ENCODE measurements at places on chromosomes 6 and 20.

DNA sequence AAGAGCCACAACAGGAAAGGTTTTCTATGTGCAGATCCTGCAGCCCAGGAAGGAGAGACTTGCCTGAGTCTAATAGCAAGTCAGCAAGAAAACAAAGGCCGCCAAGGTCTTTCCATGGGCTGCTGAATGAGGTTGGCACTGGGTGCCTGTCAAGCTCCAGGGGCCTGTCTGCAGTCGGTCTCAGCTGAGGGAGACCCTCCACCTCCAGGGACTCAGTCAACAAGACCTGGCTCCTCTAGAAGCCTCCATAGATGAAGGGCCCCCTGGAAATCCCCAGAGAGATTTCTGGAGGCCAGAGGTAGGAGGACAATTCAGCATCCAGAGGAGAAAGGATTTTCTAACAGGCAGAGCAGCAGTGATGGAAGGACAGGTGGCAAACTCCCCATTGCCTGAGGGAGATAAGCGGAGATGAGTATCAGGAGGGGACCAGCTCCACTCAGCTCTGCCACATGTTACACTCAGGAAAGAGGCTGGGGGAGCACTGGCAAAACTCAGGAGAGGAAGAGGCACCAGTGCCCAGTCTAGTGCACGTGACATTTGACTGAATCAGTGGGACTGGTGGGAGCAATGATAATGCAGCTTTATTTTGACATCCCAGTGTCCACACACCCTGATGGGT lies 33.5 kb upstream of the FKBP1A start:
- no peak for DNase-seq

DNA sequence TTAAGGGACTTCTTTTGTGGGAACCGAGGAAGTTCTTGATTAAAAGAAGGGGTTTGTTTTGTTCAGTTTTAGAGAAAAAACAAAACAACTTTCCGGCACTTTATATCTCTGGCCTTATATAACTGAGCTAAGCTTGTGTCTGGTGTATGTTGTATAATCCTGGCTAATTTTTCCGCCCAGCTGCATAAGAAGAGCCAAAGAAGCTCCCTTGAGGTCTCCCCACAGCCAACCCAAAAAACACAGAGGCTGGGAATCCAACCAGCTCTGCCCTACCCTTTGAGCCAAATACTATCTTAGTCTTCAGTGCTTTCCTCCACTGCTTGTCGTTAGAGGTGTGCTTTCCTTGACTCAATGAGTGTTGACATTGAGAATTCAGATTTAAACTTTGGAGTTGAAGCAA lies 45.5 kb upstream of the RNF146 start:
- no peak for DNase-seq

- no peak for DNase-seq
Measured at GRCh38 chr6:79089552-79090404, 11.7 kb upstream of the PHIP start.

DNA sequence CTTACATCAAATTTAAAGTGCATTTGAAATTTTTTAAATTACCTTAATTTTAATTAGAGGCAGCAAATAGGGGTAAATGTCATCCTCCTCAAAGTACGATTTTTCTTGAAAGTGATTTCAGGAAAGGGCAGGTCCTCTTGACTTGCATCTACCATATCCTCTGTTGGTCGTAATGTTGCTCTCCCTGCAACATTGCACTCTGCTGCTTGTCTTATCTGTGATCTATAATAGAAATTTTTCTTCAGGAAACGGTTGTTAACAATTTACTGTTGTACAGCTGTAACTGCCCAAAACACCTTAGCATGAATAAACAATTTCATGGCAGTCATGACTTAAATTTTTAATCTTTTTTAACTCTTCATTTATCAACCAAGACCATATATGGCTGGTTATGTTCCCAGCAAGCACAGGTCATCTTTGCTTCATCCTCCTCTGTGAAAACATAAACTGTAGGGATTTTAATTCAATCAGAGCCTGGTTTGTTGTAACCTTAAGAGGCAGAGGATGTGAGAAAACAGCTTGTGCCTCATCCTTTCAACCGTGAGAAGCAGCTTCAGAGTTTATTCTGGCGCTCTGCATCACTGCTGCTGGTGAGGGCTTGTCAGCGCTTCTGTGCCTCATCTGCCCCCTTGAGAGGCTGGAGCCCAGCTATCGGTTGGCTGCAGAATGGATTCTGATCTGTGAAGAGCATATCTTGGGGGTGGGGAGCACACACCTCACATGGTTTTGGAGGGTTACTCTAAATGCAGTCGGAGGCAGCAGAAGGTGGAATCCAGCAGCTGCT lies 56.0 kb downstream of the CTNNBL1 start:
- no peak for DNase-seq
